Right cardiac atrium (tissue), 5 donors: ENCODE measurements at places on chromosomes 5 and 9.

DNA sequence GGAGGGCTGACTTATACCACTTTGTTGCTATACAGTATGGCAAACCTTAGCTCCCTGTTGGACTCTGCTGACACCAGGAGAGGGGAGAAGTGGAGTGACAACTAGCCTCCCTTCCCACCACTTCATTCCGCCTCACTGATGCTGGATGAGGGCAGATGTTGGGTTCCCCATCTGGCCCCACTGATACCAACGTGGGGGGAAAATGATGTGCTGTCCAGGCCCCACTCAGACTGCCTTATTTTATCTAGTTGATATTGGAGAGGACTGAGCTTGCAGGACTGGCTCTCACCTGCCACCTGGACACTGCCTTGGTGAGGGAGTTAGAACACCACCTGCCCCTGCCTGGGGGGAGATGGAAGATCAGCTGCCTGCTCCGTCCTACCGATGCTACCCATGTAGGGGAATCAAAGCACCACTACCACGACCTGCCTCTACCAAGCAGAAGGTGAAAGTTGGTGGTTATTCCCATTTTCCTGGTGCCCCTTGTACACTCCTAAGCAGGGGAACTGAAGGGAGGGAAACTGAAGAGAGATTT is 292.1 kb downstream of the GADD45G start:
- DNase-seq, result no peak

GRCh38 chr9:108743901-108744371 is 111.8 kb downstream of the ACTL7B start:
- peak; percentile 36 for DNase-seq

DNA sequence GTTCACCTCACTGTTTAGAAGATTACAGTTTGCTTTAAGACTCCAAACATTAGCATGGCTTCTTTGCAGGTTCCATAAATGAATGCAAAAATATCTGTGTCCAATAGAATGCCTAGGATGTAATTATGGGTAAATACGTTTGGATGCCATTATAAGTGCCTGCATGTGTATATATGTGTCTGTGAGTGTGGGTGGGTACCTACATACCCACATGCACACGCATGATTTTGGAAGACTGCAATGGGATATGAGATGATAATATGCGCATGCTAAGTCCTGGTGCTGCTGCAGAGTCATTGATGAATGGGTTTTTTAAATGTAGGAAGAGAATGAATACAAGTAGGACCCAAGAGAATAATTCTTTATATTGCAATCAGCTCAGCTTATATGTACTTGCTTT is 406.4 kb downstream of the ZSWIM6 start:
- no peak for DNase-seq

DNA sequence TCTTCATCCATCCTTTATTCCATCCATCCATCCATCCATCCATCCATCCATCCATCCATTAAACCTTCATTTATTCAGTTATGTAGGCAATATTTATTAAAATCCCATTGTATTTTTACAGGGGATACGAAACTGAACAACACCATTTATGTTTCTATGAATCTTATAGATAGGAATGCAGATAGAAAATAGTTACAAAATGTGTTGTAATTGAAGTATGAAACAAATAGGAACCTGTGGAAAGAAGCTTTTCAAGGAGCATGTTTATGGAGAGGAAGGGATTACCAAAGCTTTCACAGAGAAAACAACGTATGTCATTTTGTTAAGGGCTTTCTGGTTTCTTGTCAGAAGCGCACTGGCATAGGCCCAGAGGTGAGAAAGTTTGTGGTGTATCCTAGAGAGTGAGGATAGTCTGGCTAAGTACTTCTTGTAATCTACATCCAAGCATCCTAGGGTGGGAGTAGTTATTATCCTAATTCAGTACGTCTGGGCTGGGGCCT is 184.0 kb downstream of the CNTLN start:
- DNase-seq, result no peak

DNA sequence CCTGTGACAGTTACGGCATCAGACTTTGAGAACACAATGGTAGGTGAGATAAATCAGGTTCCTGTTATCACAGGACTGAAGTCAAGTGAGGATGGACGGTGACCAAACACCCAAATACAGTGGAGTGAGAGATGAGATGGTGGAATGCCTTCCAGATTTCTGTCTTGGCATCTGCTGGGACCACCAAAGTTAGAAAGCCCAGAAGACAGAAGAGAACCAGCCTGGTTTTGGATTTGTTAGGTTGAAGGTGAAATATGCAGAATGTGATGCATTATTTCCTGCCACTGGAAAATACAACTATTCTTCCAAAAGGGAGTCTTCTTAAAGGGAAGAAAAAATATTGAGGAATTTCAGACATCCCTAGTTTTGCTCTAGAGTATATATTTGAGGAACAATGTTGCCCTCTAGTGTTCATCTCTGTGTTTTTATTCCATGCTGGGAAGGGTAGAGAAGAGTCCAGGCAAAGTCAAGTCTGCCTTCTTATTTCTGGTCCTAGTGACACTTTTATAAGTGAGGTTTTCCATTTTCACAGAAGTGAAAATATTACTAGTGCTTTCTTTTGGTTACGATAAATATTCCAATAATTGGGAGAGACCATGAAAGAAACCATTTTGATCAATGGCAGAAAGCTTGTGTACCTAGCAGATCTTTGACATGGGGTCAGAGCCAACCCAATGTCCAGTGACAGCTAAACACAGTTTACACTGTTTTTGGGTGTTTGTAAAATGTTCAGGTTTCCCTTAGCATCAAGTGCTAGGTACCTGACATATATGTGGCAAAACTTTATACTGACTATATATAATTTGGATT is 142.3 kb upstream of the ANKH start:
- DNase-seq, result no peak

DNA sequence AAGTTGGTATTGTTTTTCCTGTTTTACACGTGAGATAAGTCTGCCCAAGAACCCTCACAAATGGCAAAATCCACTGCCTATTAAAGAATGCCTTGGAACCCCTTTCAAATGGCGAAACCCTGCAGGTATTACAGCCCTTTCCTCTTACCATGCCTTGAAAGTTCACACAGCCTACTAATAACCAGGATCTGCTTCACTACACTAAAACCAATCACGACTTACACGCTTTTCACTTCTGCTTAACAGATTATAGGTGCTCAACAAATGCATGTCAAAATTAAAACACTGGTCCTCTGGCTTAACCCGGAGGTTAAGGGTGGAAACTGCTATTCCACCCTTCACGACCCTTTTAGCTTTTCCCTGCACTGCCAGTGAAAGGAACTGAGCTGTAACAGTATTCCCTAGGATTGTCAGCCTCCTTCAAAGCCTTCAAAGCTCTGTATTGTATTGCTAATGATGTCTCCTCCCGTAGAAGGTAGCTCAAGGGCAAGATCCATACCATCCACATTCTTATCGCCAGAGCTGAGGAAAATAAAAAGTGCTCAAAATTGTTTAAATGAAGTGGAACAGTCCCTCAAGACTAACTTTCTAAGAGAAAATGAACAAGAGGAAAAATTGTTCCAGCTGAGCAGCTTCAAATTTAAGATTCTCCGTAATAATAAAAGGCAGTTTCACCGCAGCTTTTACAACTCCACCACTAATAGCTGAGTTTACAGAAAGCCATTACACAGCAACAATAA is 997 bp downstream of the AUH start:
- no peak for DNase-seq

DNA sequence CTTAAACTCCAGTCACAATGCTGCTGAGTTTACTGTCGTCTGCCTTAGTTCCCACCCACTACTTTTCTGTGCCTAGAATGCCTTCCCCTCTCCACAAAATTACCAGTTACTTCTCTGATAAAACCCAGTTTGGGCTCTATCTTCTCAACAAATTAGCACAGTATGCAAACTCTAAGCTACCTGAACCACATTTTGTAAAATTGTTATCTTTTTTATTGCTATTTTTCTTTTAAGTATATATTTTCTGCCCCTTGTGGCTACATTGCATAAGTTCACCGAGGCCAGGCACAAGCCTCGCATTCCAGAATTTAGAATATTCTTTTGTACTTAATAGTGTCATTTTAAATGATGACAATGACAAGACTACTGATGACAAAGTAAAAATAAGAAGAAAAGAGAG is 60.0 kb downstream of the POU5F2 start:
- no peak for DNase-seq

GRCh38 chr9:15369238-15369637 is 53.4 kb upstream of the SNAPC3 start:
- DNase-seq, result no peak

- DNase-seq, result no peak
Measured at GRCh38 chr5:176596689-176597416, 13.1 kb downstream of the GPRIN1 start.

DNA sequence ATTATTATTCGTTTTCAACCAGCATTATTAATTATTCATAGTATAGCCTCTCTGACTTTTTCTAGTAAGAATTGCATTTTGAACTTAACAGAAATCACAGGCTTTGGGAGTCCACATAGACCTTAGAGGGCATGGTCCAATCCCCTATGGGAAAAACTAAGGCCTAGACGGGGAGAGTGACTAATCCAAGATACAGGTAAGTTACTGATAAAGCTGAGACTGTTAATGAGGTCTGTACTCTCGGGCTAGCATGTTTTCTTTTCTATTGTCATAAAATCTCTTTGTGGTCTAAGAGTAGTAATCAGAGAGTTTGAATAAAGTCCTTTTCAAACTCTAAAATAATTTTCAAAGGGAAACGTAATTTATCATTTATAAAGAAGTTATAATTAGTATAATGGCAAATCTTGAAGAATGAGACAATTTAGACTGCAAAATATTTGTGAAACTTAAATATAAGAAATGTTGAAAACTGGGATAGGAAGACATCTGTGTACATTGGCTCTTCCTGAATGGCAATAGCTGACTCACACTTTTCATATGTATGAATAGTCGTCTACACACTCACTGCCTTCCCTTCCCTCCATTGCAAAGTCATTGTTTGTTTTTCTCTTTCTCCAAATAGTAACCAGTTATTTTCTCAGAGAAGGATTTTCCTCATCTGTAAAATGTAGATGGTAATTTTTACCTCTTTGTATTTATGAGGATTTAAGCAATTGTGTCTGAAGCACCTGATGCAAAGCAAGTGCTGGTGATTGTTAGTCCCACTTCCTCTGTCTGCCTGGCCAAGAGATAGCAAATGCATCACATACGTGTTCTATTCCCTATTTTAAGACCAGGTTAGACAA is 207.9 kb upstream of the CD180 start:
- DNase-seq, result no peak

DNA sequence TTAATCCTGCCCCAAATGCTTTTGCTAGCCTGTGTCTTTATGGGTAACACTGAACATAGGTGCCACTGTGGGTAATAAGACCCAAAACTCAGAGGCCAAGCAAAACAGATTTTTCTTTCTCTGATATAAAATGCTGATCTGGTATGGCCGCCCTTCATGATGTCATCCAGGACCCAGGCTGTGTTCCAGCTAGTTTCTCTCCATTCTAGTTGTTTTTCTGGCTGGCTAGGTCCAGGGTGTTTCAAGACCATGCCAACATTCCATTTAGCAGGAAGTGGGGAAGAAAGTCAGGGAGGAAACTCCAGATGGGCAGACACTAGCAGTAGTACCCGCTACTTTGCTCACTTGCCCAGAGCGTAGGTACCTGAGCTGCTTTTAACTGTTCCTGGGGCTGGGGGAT is 183.9 kb upstream of the OTULINL start:
- peak; percentile 72 for DNase-seq

- DNase-seq, result no peak
Measured at GRCh38 chr9:20307621-20308020, 314.7 kb downstream of the MLLT3 start.

- DNase-seq, result no peak
Measured at GRCh38 chr5:89723907-89724306, 685.6 kb downstream of the CETN3 start.

GRCh38 chr9:132797861-132798659 is 80.0 kb downstream of the AK8 start:
- no peak for DNase-seq

GRCh38 chr5:29561564-29561963 is 1631.9 kb upstream of the CDH6 start:
- DNase-seq, result no peak

DNA sequence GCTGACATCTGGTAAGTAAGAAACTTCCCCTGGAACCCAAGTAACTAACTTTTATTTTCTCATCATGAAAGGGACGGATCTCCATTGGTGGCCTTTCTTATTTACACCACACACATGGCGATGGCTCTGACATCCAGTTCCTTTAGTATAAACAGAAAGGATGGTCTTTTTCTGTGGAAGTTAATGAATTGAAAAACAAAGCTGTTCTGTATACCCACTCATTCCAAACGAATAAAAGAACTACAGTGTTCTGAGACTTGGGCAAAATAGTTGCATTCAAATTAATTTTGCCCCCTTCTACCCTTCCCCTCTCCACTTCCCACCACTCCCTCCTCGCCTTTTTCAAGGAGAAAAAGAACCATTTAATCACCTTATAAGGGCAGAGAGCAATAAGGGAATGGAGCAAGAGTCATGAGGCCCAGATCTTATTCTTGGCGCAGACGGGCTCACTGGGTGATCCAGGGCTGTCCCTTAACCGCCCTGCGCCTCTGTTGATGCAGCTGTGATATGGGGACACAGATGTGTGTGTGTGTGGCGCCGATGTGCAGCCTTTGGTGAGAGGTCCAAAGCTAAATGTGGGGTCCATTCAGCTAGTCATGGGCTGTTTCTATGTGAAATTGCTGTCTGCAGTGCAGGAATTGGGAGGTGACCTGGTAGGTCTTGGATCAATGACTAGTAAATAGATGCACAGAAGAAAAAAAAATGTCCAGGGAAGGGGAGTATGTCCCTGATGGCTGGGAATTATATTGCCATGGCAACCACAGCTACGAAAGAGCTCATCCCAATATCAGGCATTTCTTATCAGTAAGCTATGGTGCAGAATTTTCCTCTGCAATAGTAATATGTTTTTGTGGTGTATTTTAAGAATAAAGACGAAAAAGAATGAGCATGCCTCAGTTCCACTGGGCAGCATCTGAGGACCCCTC is 141.5 kb upstream of the ERCC6L2 start:
- no peak for DNase-seq

DNA sequence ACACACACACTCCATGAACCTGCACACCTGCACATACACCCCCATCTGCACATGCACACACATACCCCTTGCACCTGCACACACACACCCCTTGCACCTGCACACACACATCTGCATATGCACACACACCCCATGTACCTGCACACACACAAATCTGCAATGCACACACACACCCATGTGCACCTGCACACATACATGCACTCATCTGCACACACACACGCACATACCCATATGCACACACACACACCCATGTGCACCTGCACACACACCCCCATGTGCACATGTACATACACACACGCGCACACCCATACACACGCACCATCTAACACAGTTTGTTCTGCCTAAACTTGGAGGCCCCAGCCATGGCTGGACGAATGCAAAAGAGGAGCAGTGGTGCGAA is 115.9 kb upstream of the SARDH start:
- no peak for DNase-seq

GRCh38 chr9:95017062-95017461 is 290.6 kb downstream of the AOPEP start:
- DNase-seq, result no peak

DNA sequence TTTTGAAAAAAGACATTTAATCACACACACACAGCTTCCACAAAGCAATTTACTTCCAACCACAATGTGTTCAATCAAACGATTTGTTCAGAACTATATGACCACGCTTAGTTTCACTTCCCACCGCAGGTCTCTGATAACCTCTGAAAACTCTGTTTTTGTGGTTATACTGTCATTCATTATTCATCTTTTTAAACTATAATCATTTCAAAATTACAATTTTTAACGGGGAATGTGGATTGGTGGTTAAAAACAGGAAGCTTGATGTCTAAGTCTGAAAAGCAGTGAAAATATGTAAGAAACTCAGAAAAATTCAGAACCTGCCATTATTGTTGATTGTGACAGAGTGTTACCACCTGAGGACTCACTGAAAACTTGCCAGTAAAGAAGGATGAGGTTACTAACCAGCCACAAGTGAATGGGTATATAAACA is 12.7 kb upstream of the TMEM174 start:
- DNase-seq, result no peak
